ENCODE measurements at places on chromosomes 6 and 20.

DNA sequence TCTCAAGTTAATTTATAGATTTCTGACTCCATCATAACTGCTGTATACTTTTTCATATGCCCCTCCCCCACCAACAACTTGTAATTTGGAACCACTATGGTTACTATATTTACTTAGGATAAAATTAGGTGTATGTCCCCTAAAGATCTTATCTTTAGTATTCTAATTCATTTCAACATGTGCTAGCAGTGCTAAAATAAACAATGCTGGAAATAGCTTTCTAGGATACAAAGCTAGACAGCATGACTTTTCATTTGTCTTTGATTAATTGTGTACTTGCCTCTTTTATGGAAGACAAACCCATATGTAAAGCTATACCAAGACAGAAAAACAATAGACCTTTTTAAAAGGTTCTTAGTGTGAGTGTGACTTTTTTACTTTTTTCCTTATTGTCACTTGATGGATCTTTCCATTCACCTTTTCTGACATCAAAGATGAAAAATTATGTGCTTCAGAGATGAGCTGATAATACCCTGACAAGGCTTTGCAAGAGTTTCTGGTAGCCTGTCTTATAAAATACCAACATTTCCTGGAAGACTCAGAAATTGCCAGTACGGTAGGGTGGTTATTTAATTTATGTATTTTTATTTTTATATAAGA lies 31.2 kb upstream of the POPDC3 start:
- ATAC-seq = no peak

- no peak for ATAC-seq
Observed at GRCh38 chr20:59481067-59481466, 123.3 kb upstream of the PHACTR3 start.

DNA sequence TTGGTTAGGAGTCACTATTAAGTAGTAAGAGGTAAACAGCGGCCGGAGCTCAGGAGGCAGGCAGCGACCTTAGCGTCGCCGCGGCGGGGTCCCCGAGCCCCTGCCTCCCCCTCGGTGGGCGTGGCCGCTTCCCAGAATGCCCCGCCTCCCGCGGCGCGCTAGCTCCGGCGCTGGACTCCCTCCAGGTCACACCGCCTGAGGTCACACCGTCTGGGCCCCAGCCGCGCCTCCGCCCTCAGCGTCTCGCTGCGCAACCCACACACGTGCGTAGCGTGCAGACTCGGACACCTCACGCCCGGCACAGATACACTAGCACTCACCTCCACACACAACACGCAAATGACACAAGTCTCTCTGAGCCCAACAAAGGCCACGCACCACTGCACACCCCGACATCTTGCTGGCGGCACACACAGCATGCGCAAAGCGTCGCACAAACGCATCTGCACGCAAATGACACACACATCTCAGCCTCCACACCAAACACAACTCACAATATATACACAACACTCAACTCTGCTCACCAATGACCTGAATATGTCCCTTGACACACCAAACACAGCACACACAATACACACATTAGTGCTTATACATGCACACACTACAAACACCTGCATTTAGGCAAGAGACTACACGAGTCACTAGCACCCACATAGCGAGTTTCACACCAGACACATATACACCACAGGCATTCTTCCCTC lies 17.6 kb upstream of the CDKN1A start:
- ATAC-seq = no peak

GRCh38 chr20:57408536-57409233 lies 17.5 kb downstream of the RBM38 start:
- no peak for ATAC-seq

GRCh38 chr6:67884442-67884841 lies 750.6 kb upstream of the ADGRB3 start:
- ATAC-seq = no peak

DNA sequence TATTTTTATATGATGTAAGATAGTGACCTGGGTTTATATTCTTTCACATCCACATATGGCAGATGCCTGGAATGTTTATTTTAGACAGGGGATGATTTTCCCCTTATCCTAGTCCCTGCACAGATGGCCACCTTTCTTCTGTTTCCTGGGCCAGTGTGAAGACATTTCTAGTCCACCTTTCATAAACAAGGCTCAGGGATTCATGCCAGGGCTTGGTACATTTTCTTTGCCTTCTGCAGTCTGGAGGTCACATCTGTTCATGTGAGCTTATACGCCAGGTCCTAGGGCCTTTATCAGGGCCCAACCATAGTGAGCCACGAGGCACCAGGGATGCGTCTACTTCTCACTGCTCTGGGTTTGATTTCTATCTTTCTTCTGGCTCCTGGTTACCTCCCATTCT lies 38.0 kb upstream of the ERVFRD-1 start:
- ATAC-seq = no peak

DNA sequence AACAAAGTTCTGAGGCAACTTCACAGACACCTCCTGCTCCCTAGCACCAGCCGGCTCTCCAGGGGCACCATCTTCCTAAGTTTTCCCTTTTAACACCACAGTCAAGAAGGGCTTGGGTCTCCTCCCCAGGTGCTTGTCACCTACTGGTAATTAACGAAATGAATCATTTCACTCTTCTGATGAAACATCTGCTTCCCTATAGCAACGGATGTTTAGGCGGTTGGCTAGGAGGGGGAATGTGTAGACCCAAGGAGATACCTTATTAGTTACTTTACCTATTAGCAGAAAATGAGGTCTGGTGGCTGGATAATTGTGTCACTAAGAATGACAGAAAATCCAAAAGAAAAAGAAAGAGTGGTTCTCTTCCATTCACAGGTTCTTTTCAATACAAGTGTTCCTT lies 46.3 kb upstream of the FABP7 start:
- no peak for ATAC-seq

- ATAC-seq = no peak
Observed at GRCh38 chr6:124057461-124057860, 253.8 kb downstream of the NKAIN2 start.

DNA sequence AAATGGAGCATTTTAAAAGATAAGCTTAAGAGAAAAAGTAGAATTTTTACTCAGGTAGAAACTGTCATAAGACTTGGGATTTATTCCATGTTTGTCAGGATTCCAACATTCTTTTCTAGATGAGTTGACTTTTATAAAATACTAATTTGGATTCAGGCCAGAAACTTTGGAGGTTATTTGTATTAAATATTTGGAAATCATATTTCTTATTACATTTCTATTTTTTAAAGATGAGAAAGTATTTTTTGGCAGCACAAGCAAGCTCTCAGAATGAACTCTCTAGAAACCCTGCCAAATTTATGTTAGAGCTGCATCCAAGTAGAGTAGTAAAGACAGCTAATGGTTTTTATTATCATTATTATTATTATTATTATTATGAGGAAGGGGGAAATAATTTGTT lies 1014.9 kb upstream of the GJE1 start:
- ATAC-seq = no peak

- ATAC-seq = no peak
Observed at GRCh38 chr6:5570641-5571040, 309.3 kb downstream of the FARS2 start.

DNA sequence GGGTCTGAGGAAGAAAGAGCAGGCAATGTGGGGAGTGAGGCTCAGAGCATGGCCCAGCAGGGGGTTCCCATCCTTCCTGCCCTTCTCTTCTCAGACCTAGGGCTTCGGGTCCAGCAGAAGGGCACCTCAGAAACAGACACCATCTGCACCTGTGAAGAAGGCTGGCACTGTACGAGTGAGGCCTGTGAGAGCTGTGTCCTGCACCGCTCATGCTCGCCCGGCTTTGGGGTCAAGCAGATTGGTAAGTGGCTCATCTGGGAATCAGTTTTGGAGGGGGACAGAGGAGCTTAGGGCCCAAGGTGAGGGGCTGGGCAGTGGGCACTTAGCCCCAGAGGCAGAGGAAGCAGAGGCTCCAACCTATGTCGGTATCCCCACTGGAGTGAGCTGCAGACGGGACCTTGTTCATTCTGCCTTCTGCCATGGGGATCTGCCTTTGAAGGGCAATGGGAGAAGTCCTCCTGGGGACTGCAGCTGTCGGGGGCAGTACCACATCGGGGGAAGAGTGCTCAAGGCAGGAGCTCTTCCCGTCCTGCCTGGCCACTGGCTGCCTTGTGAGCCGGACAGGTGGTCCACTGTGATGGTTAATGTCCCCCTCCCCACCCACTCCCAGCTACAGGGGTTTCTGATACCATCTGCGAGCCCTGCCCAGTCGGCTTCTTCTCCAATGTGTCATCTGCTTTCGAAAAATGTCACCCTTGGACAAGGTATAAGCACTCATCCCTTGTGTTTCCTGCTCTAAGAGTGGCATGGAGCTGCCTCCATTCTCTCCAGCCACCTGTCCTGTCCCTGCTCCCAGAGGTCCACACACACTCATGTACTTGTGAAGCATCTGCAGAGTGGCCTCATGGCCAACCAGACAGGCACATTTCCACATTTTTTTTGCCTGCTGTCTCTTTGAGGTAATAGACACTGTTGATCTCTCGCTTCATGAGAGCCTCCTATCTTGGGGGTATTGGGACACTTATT lies 4.7 kb downstream of the CD40 start:
- ATAC-seq = peak; percentile 21

DNA sequence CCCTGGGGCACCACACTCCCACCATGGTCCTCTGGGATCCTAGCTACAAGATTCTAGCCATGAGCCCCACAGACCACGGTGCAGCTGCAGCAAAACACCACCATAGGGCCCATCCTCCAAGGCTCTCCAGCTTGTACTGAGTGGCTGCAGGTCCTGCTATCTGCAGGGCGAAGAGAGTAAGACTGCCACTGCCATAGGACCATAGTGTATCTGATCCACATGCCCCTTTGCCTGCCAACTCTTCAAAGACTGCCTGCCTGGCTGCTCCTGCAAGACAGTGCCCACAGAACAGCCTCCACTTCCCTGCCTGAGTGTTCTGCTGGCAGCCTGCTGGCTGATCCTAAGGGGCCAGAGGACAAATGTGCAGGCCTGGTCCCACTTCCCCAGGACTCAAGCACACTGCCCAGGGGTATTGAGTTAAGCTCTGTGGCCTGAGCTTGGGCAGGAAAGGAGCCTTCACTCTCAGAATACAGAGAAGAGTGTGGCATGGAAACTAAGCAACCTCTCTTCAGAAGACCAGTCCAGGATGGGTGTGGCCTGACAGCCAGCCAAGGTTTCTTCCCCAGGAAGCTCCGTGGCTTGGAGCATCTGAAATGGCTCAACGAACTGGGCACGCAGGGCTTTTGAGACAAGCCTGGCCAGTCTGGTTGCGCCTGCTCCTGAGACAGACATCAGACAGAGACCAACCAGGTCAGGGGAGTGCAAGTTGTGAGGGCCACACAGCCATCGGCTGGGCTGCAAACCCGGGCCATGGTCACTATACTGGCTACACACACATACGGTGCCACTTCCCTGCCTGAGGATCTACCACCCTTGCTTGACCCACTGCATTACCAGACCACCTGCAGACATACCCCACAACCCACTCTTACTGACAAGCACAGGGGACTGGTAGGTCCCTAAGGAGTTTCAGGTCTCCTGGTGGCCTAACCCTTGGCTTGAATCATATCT lies 54.5 kb downstream of the RNGTT start:
- ATAC-seq = no peak

Data from SK-N-SH treated with all-trans-retinoic acid at 6 μM for 48 hours (cell line).